ENCODE measurements at places on chromosomes 11 and 22.

- DNase-seq: no peak
Measured at GRCh38 chr22:43670513-43670912, 141.6 kb downstream of the EFCAB6 start.

GRCh38 chr11:133219543-133219942 lies 312.8 kb downstream of the OPCML start:
- DNase-seq: no peak

- DNase-seq: no peak
Measured at GRCh38 chr11:1534682-1535081, 37.4 kb downstream of the DUSP8 start.

DNA sequence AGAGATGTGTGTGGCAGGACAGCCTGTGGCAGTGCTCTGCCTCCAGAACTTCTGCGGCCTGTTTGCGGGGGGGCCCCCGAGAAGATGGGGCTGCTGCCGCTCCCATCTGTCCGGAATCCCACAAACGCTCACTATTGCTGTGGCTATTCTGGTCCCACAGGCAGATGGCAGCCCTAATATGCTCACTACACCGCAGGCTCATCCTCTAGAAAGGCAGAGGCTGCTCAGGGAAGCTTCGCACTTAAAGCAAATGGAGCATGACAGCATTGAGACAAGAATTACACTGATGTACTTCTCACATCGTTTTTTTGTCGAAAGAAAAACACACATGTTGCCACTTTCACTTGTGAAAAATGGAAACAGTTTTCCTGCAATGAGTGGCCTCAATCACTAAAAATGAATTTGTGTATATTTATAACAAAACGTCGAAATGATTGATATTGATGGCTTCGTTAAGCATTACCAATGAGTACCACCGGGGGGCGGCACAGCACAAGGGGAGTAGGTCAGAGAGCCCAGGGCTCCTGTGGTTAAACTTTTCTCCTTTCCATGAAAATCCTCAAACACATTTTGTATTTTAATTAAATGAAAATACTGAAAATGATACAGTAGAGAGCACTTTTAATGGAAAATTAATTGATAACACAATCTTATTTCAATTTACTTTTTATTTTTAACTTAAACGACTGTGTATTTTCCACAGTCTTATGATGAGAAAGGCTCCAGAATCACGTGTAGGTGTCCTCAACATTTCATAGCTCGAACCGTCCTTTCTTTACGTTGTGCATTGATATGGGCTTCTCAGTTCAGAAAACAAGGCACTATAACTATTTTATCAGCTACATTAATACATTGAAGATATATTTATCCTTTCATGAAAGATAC lies 69.1 kb downstream of the CTTN start:
- peak; percentile 15 for DNase-seq

DNA sequence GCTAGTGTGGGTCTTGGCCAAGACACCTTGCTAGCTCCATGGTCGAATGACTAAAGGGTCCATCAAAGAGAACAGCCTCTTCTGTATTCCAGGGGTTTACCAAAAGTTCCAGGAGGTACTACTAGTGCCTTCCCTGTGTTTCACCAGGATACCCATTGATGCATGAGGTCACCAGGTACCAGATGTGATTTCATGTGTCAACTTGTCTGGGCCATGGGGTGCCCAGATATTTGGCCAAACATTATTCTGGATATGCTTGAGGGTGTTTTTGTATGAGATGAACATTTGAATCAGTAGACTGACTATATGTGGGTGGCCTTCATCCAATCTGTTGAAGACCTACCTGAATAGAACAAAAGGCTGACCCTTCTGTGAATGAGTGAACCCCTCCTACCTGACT lies 92.8 kb downstream of the GALNT18 start:
- DNase-seq: no peak

- no peak for DNase-seq
Measured at GRCh38 chr11:38648604-38649003, 2050.6 kb upstream of the RAG2 start.

DNA sequence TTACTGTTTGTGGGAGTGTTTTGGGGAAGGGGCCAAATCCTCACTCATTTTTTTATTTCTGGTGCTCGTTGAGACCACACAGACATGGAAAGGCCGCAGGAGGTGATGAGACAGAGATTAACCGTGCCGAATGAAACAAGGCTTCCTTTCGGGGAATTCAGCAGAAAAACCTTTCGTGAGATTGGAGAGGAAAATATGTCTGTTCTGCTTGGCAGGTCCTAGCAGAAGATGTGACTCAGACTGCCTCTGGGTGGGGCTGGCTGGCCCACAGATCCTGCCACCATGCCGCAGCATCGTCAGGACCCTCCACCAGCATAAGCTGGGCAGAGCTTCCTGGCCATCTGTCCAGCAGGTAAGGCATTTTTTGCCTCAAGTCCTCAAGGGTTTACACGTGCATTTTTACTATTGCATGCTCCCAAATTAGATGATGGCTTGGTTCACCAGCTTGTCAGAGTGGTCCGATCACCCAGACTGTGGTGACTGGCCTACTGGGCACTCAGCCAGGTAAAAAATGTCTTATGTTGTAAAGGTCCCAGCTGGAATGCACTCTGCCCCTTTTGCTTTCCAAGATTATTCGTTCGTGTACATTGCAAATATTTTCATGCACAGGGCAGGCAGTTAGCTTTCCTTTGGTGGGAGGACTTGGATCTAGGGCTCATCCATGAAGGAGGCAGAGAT lies 1.5 kb downstream of the DDB2 start:
- DNase-seq: peak; percentile 40

All from CD4-positive, alpha-beta T cell treated with Interleukin-1 beta for 1 hour (primary cell).